Stimulated activated CD4-positive, alpha-beta T cell treated with anti-CD3 and anti-CD28 coated beads, Interleukin-15, amount 100 ng/mL, for 24 hours (primary cell): ENCODE measurements at places on chromosomes 13 and 19.
A peak's percentile ranks its signal among the peaks of the same experiment; 100 is the strongest.

GRCh38 chr13:26335158-26335557, 81.2 kb downstream of the CDK8 start:
- no peak for DNase-seq

- no peak for DNase-seq
Observed at GRCh38 chr13:101869553-101869952, 417.1 kb downstream of the ITGBL1 start.

- DNase-seq, result no peak
Observed at GRCh38 chr13:47413112-47413511, 516.3 kb upstream of the HTR2A start.

GRCh38 chr13:23500849-23501248, 67.3 kb upstream of the SACS start:
- no peak for DNase-seq

GRCh38 chr19:50554212-50554611, 14.0 kb downstream of the LRRC4B start:
- no peak for DNase-seq

GRCh38 chr13:48491423-48492095, 41.3 kb downstream of the RCBTB2 start:
- no peak for DNase-seq

DNA sequence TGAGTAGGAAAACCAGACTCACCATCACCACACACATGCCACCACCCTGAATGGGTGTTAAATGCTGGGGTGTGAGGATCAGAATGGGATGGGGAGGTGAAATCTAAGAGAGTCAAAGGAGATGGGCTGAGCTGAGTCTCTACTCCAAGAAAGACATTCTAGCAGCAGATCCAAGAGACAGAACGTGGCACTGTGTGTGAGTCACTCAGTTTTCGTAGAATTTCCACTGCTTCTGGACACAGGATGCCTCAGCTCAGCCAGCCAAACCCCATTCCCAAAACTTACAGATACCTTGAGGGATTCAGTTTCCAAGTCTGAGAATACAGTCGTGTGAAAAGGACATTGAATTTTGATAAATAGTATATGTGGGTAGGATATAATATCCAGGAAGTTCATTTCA, 7.3 kb upstream of the CYP2A7 start:
- DNase-seq, result no peak

GRCh38 chr19:47725759-47726401, 12.7 kb downstream of the EHD2 start:
- DNase-seq, result no peak

DNA sequence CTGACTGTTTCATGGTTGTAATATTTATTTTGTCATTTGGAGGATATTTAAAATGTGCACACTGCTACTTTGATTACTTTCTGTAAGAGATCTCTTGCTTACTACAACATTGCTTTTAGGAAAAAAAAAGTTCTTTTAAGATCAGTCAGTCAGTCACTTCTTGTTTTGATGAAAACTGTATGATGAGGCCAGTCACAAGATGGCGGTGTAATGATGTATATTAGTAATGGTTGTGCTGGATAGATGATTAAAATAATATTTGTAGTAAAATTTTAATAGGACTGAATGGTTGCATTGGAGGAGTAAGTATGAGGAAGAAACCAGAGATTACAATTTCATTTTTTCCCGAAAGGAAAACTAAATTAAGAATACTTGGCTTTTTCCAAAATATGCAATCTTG, 2411.1 kb downstream of the PCDH9 start:
- DNase-seq, result no peak

DNA sequence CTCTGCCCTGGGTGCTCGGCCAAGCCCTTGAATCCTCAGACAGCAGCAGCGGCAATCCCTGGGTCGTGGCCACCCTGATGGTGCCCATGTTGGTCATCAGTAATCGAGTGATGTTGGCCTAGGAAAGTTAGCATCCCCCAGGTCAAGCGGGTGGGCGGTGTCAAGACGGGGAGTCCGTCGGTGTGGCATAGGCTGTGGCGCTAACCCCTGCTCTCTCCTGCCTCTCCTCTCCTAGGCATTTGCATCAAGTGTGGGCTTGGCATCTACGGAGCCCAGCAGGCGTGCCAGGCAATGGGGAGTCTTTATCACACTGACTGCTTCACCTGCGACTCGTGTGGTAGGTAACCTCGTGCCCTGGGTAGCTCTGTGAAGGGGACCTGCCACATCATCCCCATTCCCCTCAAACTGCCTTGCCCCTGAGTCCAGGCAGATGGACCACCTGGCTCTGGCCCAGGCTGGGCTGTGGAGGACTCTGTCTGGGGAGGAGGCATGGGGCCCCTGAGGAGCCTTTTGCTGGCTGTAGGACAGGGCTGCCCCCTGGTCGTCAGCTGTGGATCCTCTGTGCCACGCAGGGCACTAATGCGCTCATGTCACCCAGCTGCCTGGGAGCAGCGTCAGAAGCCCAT, 8.7 kb downstream of the WTIP start:
- no peak for DNase-seq

GRCh38 chr13:50679321-50679720, 164.2 kb downstream of the DLEU7 start:
- DNase-seq, result no peak

- peak; percentile 77 for DNase-seq
Observed at GRCh38 chr19:5718579-5719273, 1.2 kb downstream of the LONP1 start.

DNA sequence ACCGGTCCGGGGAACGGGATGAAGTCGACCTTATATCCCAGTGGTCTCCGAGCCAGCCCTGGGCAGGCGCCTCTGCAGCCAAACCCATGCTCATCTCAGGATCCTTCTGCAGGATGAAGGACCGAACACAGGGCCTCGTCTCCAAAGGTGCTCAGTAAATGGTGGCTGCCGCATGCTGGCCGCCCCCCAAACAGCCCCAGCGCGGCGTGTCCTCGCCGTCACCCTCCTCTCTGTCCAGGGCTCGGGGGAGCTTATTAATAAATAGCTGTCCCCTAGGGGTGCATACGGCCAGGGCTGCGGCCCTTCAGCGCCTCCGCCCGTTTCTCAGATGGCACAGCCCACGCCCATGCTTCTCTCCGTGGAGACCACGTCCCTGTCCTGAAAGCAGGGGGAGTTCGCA, 32.6 kb upstream of the SPACA7 start:
- DNase-seq, result no peak

DNA sequence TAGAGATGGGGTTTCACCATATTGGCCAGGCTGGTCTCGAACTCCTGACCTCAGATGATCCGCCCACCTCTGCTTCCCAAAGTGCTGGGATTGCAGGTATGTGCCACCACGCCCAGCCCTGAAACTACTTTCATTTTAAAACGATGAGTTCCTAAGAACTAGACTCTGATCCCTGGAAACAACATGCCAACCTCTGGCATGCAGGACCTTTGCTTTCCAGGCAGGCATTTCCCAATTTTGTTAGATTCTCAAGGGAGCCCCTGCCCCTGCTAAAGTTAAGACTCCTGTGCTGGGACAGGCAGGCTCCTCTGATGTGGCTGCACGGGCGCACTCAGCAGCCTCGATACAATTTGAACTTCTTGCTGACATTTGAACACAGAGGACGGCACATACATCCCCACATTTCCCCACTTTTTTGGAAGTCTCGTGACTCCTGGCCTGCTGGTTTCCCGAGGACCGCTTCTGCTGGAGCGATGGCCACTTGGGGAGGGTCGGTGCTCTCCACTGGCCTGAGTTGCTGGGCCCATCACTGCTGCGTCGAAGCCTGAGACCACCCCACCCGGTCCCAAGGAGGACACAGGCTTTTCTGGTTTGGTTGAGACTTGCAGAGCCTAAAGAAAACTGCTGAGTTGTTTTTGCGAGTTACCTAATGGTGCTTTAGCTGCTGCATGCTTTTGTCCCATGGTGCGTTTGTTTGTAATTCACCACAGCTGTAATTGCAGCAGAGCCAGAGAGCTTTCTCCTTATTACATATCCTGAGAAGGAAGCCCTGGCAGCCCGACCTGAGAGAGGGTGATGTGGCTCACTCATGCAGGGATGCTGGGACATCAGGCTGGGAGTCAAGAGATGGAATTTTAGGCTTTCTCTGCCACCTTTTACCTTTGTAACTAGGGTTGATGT, 8.2 kb downstream of the ATP11A start:
- no peak for DNase-seq

DNA sequence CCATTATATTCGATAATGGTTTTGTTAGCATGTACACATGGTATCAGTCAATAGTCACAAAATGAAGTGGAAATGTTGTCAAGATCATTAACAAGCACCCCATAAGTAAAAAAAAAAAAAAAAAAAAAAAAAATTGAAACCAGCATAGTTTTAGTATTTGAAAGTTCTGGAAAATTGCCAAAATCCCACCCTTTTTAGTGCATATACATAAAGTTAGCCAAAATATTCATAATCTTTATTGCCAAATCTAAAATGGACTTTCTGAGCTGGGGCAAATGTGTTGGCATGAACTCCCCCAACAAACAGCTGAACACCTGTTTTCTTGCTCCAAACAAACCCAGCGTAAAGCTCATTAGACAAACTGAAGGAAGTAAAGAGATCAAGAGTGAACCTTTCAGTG, 73.9 kb downstream of the MZT1 start:
- DNase-seq, result no peak

GRCh38 chr13:35468195-35468594, 8.3 kb downstream of the MAB21L1 start:
- no peak for DNase-seq

- no peak for DNase-seq
Observed at GRCh38 chr13:25200783-25201182, 28.7 kb upstream of the AMER2 start.

DNA sequence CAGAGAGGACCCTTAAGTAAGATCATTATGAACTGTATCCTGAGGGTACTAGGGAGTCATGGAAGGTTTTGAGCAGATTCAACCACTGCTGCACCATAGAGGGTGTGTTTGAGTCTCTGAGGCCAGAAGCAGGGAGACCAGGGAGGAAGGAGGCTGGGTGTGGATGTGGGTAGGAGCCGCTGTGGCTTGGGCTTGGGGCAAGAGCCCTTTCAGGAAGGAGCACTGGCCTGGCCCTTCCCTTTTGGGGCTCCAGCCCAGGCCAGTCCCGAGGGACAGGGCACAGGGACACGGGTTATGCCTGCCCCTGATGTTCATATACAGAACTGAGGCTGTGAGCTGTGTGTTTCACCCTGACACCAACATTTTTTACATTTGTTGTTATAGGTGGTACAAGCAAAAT, 7.2 kb downstream of the CIC start:
- DNase-seq, result no peak

- DNase-seq, result no peak
Observed at GRCh38 chr13:43232873-43233265, 209.5 kb downstream of the DNAJC15 start.

GRCh38 chr13:44969551-44970484, 19.5 kb downstream of the NUFIP1 start:
- no peak for DNase-seq

- DNase-seq, result no peak
Observed at GRCh38 chr19:11699931-11700794, 38.6 kb downstream of the ZNF823 start.

- no peak for DNase-seq
Observed at GRCh38 chr13:112726016-112726767, 36.4 kb downstream of the ATP11A start.

GRCh38 chr13:65601855-65602254, 1628.3 kb downstream of the PCDH9 start:
- DNase-seq, result no peak

- DNase-seq, result no peak
Observed at GRCh38 chr13:31081316-31081715, 80.4 kb downstream of the HSPH1 start.

DNA sequence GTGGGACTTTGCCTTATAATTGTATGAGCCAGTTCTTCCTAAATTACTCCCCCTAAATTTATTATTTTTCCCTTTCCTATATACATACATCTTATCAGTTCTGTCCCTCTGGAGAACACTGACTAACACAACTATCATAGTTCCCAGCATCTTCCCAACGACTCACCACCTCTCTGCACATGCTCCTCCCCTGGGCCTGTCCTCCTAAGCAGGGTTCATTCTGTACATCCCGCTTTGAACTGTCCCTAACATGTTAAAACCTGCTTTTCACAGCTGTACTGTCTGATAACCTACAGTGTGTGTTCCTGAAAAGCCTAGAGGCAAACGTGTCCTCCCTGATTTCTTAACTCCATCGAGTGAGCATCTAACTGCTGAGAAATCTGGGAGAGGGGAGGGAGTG, 141.7 kb downstream of the EFNB2 start:
- no peak for DNase-seq

- no peak for DNase-seq
Observed at GRCh38 chr19:16125737-16126495, 14.2 kb downstream of the RAB8A start.

- DNase-seq, result no peak
Observed at GRCh38 chr13:47100214-47100853, 203.5 kb upstream of the HTR2A start.

- DNase-seq, result no peak
Observed at GRCh38 chr13:97220151-97220900, 1.8 kb upstream of the MBNL2 start.

DNA sequence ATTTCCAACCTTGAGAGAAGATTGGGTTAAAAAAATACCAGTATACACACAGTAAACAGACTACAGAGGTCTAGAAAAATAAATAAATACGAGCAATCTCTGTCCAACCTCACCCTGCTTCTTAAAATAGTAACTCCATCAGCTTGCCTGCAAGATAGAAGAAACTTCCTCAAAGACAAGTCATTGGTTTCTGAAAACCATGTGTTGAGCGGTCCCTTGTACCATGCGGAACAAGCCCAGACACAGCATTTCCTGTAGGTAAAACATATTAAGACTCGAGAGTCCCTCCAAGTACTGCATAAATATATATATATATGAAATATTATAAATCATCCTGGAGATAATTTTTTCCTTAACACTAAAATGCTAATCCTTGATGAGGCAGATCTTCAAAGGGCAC, 157.4 kb downstream of the MZT1 start:
- no peak for DNase-seq

DNA sequence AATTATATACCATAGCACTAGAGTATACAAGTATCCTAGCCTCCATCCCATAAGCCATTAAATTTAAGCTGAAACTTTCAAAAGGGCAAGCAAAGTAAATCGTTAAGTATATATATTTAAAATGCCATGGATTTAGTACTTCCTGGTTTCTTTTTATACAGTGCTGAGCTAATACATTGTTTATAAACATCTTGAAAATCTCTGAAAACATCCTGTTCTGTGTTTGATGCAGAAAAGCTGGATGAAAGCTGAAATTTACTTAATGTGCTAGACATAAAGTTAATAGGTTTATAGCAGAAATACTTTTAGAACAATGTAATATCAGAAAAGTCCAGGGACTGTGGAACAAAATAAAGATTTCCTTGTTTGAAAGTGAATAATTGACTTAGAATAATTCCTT, 875.4 kb downstream of the SLITRK6 start:
- no peak for DNase-seq

DNA sequence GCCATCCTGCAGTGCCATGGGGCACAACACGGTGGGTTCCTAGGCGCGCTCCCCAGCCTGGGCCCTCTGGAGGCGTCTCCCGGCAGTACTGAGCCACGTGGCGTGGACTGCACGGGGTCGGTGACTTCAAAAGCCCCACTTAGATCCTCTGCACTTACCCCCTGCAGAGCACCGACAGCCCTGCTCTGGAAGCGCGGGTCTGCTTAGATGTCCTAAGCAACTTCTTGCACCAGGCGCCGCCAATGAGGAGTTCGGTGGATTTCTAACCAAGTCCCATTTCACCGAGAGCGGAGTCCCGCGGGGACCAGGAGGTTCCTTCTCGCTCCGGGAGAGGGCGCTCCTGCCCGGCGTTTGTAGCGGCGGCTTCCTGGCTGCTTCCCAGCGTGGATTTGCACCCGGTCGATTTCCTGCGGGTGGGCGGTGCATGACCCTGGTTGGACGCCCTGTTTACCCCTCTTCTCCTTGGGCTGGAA, 25.2 kb upstream of the ZNF845 start:
- peak; percentile 6 for DNase-seq
